ENCODE measurements at places on chromosomes 3 and 15.

GRCh38 chr15:71599418-71600151 lies 210.8 kb upstream of the NR2E3 start:
- DNase-seq, result no peak

- DNase-seq, result peak; percentile 69
Observed at GRCh38 chr15:98865397-98866339, 141.9 kb downstream of the PGPEP1L start.

DNA sequence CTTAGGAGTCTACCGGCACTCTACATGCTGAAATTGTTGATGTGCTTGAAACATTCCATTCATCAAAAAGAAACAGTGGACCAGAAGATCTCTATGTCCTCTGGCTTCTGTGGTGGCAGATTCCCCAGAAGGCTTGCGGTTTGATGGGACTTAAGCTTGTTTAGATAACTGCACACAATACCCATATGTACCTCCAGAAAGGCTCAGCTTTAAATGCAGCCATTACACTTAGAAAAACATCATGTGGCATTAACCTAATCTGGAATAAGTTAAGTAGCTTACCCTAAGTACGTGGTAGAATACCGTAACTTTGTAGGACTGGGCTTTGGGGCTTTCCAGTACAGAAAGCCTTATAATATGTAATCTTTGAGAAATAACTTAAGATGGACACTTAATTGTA lies 187.3 kb downstream of the RBMS3 start:
- DNase-seq, result no peak

GRCh38 chr15:59798605-59798917 lies 109.4 kb upstream of the BNIP2 start:
- DNase-seq, result no peak

GRCh38 chr3:10368512-10368911 lies 47.6 kb upstream of the SEC13 start:
- no peak for DNase-seq

- DNase-seq, result peak; percentile 44
Observed at GRCh38 chr15:88894819-88895767, at the start of gene HAPLN3. HAPLN3 (minus strand) TSS chr15:88895544; CDS start chr15:88887298, 8,246 bp downstream.

DNA sequence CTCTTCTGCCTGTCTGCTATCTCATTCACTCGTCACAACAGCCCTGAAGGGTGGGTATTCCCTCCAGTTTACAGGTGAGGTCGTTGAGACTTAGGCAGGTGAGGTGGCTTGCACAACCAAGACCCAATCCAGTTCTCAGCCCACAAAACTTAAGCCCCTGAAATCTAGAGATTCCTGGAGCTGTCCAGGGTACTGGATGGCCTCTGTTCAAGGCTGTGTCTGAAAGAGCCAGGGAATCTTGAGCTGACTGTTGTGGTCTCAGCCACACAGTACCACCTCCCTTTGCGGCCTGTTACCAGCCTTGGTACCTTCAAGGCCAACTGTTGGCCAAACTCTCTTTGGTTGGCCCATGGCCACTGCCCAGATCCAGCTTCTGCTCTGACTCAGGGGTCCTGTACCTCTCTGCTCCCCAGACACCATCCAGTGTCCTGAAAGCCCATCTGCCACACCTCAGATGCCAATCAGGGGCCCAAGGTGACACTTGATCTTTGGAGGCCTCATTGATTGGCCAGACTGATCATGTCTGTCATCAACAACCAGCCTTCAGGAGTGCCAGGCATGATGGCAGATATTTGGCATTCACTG lies 10.9 kb upstream of the FAM107A start:
- no peak for DNase-seq

DNA sequence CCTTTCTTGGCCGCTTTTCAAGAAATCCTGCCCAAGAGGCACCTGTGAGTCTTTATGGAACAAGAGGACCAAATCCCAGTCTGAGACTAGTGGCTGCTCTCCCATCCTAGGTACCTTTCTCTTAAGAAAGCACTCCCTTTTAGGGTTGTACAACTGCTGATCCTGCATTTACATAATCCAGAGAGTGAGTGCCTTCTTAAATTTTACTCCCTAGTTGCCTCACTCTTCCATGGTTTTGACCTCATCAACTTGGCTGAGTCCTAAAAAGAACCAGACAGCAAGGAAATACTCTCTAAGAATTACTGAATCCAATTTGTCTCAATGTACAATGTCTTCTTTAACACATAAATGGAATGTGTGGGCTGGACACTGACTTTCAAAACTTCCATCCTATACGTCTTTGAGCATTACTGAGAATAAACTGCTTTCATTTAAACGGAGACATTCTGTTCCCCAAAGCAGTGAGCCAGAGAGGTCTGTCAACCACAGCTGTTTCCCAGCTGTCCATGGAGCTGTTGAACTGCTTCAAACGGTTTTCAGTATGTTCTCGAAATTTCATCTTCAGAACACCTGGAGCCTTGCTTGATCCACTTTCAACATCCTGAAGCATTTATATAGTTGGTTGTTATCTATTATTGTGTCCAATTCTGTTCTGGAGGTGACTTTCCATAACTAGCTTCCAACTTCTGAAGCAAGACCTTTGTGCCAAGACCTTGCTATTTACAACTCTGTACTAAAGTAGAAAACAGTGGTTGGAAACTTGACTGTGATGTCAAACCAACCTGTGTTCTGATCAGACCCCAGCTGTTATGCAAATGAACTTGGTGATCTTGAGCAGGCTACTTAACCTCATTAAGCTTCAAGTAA lies 179.1 kb downstream of the SLC9A9 start:
- no peak for DNase-seq

- DNase-seq, result no peak
Observed at GRCh38 chr3:61537366-61537765, 24.0 kb upstream of the PTPRG start.
